Right atrium auricular region (tissue), 2 donors: ENCODE measurements at places on chromosomes 1 and 21. TPM values are rescaled to one million over a fixed set of nuclear protein-coding genes. Genes with fewer than 3 reads are reported as not detected.

RXRG gene
- total RNA-seq: 3.3 TPM

- H3K36me3 ChIP-seq: peaks cover 4% of the 10 kb centered on the region
- no peak overlapping the region for H3K27ac ChIP-seq
- no peak for DNase-seq
- no peaks in the 10 kb centered on the region for H3K27me3 ChIP-seq
- H3K4me3 ChIP-seq: no peak overlapping the region
- no peaks in the 10 kb centered on the region for H3K4me1 ChIP-seq
These were observed 114.1 kb upstream of the CD34 start for GRCh38 chr1:208025031-208025430.

PTCH2 gene
- total RNA-seq: 0.22 TPM

DNA sequence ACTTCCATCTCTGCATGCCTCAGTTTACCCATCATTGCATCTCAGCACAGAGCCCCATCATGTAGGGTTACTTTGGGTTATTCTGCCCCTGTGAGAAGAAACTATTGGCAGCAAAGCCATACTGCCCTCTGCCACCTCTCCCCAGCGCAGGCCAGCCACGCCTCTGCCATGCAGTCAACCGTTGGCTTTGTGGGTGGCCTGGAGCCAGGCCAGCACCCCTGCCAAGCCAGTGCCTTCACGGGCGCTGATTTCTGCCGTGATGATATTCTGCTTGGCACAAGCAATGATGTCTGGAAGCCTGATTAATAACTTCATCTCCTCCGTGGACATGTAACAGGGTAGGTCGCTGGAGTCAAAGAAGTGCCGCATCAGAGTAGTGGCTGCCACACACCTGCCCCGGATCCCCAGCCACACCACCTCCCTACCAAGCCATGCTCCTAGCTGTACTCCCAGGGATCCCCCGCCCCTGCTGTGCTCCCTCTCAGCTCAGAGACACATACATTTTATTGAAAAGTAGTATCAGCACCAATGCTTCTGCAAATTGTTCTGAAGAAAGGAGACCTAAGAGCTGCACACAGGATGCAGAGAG is 15.0 kb upstream of the CEP85 start:
- H3K36me3 ChIP-seq: no peaks in the 10 kb centered on the region
- no peaks in the 10 kb centered on the region for H3K4me1 ChIP-seq
- DNase-seq: no peak
- H3K27ac ChIP-seq: no peak overlapping the region
- H3K4me3 ChIP-seq: no peak overlapping the region

GRCh38 chr1:72937905-72938304 is 655.6 kb upstream of the NEGR1 start:
- H3K27ac ChIP-seq: no peak overlapping the region
- H3K4me1 ChIP-seq: no peaks in the 10 kb centered on the region
- no peak overlapping the region for H3K4me3 ChIP-seq
- no peaks in the 10 kb centered on the region for H3K27me3 ChIP-seq
- DNase-seq: no peak

DNA sequence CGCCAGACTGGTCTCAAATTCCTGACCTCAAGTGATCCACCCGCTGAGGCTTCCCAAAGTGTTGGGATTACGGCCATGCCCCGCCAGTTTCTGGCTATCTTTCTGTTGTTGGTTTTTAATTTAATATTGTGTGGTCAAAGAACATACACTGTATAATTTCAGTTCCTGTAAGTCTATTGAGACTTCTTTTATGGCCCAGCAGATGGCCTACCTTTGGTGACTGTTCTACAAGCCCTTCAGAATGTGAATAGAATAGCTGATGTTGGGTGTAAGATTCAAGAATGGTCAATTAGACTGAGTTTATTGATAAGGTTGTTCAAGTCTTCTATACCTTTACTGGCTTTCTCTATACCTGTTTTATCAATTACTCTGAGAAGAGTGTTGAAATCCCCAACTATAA is 10.7 kb downstream of the HES2 start:
- no peaks in the 10 kb centered on the region for H3K4me1 ChIP-seq
- no peak overlapping the region for H3K27ac ChIP-seq
- no peaks in the 10 kb centered on the region for H3K27me3 ChIP-seq

- H3K4me1 ChIP-seq: no peaks in the 10 kb centered on the region
- DNase-seq: no peak
- H3K36me3 ChIP-seq: no peaks in the 10 kb centered on the region
These were observed 52.5 kb upstream of the BOLA1 start for GRCh38 chr1:149846593-149847466.

PPP1R8 gene
- total RNA-seq: 17.9 TPM

- no peak for DNase-seq
- no peaks in the 10 kb centered on the region for H3K36me3 ChIP-seq
- peak overlapping the region; percentile 66 for H3K27ac ChIP-seq
- H3K4me3 ChIP-seq: no peak overlapping the region
These were observed 114.3 kb downstream of the NMNAT2 start for GRCh38 chr1:183303901-183304300.

- no peak overlapping the region for H3K27ac ChIP-seq
- no peak overlapping the region for H3K4me3 ChIP-seq
- peaks cover 36% of the 10 kb centered on the region for H3K36me3 ChIP-seq
- H3K27me3 ChIP-seq: no peaks in the 10 kb centered on the region
- no peaks in the 10 kb centered on the region for H3K4me1 ChIP-seq
These were observed 21.9 kb downstream of the CEPT1 start for GRCh38 chr1:111161843-111162487.

UBL4B gene
- not detected for total RNA-seq

DNA sequence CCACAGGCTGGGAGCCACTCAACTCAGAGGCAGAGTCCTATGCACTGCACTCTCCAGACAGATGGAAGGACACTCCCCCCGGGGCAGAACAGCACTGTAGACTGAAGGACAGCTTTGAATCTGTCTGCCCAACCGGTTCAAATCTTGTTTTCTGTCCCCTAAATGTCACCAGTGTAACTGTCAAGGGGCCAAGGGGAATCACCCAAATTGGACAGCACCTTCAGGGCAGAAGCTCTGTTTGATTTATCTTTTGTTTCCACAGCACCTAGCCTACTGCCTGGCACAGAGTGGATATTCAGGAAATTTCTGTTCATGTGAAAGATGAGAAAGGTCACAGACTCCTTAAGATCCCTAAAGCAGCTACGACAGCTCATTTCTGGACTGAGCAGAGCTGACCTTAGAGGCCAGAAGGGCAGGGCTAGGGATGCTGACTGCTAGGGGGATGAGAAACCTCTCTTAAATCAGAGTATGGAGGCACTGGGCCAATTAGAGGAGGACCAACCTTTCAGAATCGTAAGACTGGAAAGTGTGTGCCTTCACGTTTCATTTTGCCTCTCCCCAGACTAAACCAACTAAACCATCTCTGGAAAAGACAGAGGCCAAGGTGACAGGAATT is 41.0 kb downstream of the ITPKB start:
- no peak overlapping the region for H3K27ac ChIP-seq
- H3K36me3 ChIP-seq: no peaks in the 10 kb centered on the region
- no peak for DNase-seq
- no peaks in the 10 kb centered on the region for H3K27me3 ChIP-seq
- H3K4me1 ChIP-seq: peaks cover 57% of the 10 kb centered on the region
- no peak overlapping the region for H3K4me3 ChIP-seq

NUP210L gene
- total RNA-seq: not detected

GRCh38 chr1:4668743-4669700 is 14.6 kb downstream of the AJAP1 start:
- no peak overlapping the region for H3K27ac ChIP-seq
- H3K27me3 ChIP-seq: no peaks in the 10 kb centered on the region
- H3K4me3 ChIP-seq: no peak overlapping the region

DCST1 gene
- total RNA-seq: not detected

DNA sequence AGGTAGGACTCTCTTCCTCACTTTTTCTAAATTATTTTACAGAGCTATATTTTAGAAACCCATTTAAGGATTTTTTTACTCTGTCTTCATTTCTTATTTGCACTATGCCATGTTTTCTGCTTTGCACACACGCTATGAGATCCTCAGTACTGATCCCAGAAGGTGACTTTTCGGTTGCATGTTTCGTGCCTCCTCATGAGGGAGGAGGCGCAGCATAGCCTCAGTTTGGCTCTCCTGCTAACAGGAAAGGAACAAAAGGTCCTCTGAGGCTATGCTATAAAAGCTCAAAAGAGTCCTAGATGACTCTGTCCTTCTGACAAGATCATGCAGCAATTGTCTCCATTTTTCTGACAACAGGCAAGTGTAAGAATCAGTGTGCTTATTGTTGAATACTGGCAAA is 189.7 kb downstream of the GPR52 start:
- H3K4me1 ChIP-seq: no peaks in the 10 kb centered on the region
- no peak for DNase-seq
- H3K36me3 ChIP-seq: peaks cover 8% of the 10 kb centered on the region
- H3K4me3 ChIP-seq: no peak overlapping the region

GRCh38 chr1:85815906-85816305 is 107.7 kb upstream of the ZNHIT6 start:
- no peak overlapping the region for H3K4me3 ChIP-seq
- H3K27ac ChIP-seq: no peak overlapping the region
- H3K4me1 ChIP-seq: no peaks in the 10 kb centered on the region
- DNase-seq: no peak
- H3K36me3 ChIP-seq: no peaks in the 10 kb centered on the region

DNA sequence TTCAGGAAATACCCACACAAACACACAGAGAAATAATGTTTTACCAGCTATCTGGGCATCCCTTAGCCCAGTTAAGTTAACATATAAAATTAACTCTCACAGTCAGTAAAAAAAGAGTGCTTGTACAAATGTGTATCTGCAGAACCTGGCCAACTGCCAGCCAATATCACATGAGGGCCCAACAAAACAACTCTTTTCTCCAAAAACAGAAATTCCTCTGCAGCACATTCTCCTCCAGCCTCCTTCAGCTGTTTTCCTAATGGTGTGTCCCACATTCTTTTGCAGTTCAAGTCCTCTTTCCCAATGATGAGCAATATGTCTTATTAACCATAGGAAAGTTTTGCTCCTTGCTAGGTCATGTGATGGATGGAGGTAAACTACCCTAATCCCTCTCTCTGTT is 75.5 kb downstream of the LRRC7 start:
- H3K4me3 ChIP-seq: no peak overlapping the region
- H3K4me1 ChIP-seq: no peaks in the 10 kb centered on the region
- no peak overlapping the region for H3K27ac ChIP-seq
- H3K27me3 ChIP-seq: no peaks in the 10 kb centered on the region

DNA sequence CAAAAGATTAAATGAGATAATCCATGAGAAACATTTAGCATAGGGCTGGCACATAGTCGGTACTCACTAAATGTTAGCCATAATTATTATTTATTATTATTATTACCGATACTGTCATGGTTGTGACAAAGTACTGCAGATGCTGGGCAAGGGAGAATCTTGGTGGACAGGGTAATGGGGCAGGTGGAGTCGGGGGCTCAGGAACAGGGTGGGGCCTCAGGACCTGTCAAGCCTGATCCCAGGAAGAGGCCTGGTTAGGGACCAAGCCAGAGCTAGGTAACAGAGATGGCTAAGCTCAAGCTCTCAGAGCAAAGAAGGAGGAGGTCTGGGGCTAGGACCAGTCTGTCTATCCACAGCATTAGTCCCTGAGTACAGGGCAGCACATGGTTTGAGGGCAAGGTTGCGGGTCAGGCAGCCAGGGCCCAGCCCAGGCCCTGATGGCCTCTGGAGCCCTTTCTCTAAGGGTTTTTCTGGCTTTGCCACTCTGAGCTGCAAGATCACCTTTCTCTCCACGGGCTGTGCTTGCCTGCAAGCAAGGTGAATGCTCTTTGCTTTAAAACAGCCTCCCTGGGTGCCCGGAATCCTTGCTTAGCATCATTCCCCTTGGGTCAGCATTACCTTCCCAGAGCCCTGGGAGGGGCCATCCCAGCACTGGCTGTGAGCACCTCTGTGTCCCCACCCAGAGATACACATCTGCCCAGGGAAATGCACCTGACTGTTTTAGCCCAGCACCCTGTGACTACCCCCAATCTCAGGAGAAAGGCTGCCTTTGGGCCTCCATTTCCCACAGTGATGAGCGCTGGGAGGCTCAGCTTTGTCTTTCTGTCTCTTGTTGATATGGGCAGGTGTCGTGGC is 572.0 kb downstream of the PTPRU start:
- H3K36me3 ChIP-seq: no peaks in the 10 kb centered on the region
- DNase-seq: no peak
- H3K27ac ChIP-seq: no peak overlapping the region
- no peaks in the 10 kb centered on the region for H3K27me3 ChIP-seq
- H3K4me1 ChIP-seq: peaks cover 14% of the 10 kb centered on the region

FBXO2 gene
- total RNA-seq: 16.7 TPM

NPL gene
- total RNA-seq: 4.8 TPM

DNA sequence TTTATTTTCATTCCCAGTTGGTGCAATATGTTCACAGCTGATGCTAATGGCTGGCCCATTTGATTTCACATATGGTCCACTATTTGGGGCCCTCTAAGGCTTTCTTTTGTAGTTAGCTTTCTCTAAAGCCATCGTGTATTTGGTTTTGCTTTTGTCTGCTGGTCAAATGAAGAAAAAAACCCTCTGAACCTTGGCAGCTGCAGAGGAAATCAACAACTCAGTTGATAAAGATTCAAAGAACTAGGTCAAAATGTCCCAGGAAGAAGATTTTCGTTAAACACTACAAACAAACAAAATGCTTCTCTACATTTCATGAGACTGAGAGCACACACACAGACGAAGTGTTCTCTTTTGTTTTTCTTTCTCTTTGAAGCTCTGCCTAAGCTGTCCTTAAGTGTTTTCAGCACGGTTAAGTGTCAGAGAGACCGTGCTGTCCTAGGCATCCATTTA is 655.0 kb downstream of the RWDD3 start:
- no peak overlapping the region for H3K27ac ChIP-seq
- no peak for DNase-seq
- H3K27me3 ChIP-seq: no peaks in the 10 kb centered on the region
- H3K4me1 ChIP-seq: no peaks in the 10 kb centered on the region
- H3K36me3 ChIP-seq: no peaks in the 10 kb centered on the region
- H3K4me3 ChIP-seq: peak overlapping the region; percentile 21

- H3K4me3 ChIP-seq: no peak overlapping the region
- H3K4me1 ChIP-seq: no peaks in the 10 kb centered on the region
- H3K27ac ChIP-seq: no peak overlapping the region
- no peaks in the 10 kb centered on the region for H3K36me3 ChIP-seq
These were observed 1604.7 kb downstream of the PLA2G4A start for GRCh38 chr1:188433425-188433824.

- no peaks in the 10 kb centered on the region for H3K4me1 ChIP-seq
- no peak for DNase-seq
- H3K36me3 ChIP-seq: no peaks in the 10 kb centered on the region
- H3K4me3 ChIP-seq: peak overlapping the region; percentile 2
These were observed 4.3 kb downstream of the TCHH start for GRCh38 chr1:152110860-152111514.

DNA sequence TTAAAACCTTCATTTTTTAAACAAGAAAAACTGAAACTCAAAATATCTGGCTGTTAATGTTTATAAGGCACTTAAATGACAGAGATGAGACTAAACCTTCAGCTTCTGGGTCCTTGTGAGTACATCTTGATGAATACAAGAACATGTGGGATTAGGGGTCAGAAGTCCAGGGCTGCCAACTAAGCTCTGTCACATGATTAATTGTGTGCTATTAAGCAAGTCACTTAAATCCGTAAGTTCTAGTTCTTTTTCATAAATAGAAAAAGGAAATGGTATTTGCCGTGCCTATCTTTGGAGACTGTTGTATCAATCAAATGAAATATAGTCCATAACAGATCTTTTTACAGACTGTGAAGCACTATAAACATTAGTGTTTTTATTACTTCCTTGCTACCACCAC is 43.2 kb upstream of the KCTD3 start:
- H3K4me3 ChIP-seq: no peak overlapping the region
- no peaks in the 10 kb centered on the region for H3K36me3 ChIP-seq
- H3K4me1 ChIP-seq: no peaks in the 10 kb centered on the region
- no peaks in the 10 kb centered on the region for H3K27me3 ChIP-seq

OR2T29 gene
- total RNA-seq: not detected
